ENCODE measurements at places on chromosomes 1 and 21.

DNA sequence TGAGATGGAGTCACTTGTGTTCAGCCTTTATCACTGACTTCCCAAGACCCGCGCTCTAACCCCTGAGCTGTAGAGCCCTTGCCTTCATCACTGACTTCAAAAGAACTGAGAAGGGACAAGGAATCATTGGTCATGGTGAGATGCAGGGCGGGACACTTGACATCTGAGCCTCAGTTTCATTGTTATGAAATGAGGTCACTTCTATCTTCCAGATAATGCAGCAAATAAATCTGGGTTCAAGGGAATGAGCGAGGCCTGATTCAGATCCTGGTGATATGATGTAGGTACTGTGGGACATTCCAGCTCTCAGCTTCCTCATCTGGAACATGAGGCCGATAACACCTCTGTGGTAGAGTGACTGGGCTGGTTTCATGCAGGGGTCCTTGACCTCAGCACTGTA is 13.8 kb downstream of the KAZN start:
- DNase-seq, result no peak

DNA sequence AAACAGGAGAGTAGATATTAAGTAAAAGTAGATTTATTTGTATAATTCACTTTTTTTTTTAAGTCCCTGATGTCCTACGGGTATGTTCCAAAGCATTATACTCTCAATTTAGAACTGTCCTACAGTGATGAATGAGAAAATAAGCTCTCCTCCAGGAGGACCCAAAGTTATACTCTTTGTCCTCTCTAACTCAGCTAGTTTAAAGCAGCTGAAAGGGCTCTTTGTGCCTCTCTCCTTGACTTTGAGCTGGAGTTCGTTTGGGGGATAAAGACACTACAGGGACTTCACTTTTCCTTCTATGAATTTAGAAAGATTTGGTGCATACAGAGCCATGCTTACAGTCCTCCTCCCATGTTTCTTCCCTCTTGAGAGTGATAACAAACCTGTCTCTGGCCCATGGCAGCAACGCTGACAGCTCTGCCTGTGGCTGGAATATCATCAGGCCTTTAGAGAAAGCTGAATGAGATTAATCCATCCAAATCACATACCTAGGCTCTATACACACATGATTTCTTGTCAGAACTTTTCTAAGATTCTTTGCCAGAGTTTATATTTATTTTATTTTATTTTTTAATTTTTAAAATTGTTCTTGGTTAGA is 134.3 kb downstream of the PIK3R3 start:
- DNase-seq, result no peak

- DNase-seq, result no peak
Observed at GRCh38 chr1:179030130-179030529, 4.4 kb downstream of the FAM20B start.

DNA sequence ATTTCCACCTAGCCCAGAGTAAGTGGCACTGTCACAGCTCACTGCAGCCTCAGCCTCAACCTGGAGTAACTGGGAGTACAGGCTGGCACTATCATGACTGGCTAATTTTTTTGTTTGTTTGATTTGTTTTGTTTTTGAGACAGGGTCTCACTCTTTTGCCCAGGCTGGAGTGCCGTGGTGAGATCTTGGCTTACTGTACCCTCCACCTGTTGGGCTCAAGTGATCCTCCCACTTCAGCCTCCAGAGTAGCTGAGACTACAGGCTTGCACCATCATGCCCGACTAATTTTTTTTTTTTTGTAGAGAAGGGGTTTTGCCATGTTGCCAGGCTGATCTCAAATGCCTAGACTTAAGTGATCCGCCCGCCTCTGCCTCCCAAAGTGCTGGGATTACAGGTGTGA is 2.5 kb downstream of the UCK2 start:
- DNase-seq, result no peak

- no peak for DNase-seq
Observed at GRCh38 chr21:38385427-38386175, 112.7 kb downstream of the ERG start.

- DNase-seq, result peak; percentile 37
Observed at GRCh38 chr1:99737016-99737415, 29.4 kb downstream of the FRRS1 start.

DNA sequence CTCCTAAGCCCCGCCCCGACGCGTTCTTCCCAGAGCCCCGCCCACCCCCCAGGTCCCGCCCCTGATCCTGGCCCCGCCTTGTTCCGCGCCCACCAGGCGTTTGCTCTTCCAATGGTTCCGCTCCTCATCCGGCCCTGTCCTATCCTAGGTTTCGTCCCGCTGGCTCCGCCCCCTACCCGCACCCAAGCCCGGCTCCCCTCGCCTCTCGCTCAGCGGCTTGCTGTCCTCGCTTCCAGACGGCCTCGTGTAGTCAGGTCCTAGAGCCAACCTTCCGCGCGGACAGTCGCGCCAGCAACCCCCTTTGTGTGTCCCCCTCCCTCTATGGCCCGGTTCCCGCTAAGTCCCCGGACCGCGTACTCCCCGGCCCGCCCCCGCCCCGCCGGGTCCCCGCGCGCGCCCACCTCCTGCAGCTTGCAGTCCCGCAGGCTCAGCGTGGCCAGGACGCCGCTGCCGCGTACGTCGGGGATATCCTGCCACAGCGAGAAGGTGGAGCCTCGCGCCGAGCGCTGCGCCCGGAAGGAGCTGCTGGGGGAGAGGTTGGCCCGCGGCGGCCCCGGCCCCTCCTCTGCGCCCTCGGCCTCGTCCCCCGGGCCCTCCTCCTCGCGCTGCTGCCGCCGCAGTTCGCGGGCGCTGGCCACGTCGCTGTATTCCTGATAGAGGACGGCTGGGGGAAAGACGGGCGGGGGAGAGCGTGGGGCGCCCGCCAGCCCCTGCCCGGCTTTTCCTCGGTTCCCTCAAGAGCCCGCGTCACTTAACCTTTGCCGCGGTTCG is 5.7 kb downstream of the ARHGEF19 start:
- DNase-seq, result peak; percentile 98

DNA sequence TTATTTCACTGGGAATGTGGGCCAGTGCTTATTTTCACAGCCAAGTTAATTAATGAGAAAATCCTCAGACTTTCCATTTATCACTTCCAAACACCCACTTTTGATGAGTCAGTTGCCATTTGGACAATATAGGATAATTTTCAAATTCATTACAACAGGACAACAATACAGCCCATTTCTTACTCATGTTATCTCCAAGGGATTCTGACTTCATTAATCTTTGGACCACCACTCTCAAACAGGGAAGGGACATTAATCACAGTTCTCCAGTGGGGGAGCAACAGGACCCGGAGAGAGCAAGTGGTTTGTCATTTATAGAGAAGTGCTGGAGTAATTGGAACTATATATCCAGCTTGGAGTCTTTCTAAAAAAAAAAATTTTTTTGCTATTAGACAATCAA is 38.7 kb downstream of the JUN start:
- no peak for DNase-seq

DNA sequence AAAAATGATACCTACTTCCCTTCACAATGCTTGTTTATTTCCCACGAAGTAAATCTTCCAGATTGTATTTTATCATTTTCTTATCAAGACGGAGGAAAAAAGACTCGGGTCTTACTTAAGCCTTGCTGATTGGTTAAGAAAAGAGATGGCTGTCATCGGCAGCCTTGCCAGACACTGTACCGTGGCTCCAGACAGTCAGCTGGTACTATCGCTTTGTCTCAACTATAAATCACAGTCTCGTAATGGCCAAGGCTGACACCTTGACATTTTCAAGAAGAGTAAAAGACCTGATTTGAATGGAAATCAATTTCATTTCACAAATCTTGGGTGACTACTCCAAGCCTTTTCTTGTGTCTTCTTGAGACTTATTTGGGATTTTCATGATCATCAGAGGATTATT is 868.0 kb downstream of the USP25 start:
- no peak for DNase-seq

DNA sequence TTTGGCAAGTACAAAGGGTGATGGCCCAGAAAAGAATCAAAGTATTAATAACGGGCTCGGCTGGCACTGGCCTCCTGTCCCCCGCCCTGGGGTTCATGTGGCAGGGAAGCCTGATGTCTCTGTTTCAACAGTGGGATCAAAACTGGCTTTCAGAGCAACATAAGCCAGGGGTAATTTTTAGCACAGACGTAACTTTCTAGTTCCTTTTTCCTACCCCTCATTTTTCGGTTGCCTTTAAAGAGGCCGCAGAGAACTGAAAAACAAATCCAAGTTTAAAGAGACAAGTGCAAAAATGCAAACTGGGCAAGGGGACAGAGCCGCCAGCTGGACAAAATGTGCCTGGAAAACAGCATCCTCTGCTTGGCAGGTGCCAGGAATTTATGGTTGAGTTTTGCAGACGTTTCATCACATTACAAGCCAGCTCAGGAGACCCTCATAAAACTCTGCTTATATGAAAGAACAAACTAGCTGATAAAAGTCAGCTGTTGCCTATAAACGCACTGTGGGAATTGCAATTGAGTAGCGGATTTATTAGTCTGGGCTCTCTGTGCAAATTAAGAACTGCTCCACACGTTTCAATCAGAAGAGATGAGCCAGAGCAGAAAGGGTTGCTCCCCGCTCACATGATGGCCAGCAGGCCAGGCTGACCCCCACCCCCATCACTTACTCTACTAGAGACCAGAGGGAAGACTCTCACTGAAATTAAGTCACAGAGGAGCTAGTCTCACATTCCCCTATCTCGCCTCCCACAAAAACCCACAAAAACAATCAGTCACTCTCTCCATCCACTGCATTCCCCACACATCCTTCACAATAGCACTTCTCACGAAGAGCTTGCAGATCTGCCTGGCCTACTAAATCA is 15.8 kb upstream of the CDCA8 start:
- no peak for DNase-seq

DNA sequence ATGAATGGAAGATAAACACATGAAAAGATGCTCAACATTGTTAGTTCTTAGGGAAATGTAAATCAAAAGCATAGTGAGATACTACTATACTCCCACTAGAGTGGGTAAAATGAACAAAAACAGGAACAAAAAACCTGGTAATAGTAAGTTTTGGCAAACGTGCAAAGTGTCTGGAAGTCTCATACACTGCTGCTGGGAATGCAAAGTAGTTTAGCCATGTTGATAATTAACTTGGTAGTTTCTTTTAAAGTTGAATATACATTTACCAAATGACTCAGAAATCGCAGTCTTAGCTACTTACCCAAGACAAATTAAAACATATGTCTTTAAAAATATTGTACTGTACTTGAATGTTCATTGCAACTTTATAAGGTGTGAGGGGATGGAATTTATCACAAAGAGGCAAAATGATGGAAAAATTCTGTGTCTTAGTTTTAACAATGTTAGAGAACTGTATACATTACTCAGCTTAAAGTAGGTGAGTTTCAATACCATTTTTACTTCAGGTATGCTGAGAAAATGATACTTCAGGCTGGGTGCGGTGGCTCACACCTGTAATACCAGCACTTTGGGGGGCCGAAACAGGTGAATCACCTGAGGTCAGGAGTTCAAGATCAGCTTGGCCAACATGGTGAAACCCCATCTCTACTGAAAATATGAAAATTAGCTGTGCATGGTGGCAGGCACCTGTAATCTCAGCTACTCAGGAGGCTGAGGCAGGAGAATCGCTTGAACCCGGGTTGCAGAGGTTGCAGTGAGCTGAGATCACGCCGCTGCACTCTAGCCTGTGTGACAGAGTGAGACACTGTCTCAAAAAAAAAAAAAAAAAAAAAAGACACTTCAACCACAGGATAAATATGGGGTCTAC is 102.3 kb downstream of the PDE4B start:
- DNase-seq, result no peak

DNA sequence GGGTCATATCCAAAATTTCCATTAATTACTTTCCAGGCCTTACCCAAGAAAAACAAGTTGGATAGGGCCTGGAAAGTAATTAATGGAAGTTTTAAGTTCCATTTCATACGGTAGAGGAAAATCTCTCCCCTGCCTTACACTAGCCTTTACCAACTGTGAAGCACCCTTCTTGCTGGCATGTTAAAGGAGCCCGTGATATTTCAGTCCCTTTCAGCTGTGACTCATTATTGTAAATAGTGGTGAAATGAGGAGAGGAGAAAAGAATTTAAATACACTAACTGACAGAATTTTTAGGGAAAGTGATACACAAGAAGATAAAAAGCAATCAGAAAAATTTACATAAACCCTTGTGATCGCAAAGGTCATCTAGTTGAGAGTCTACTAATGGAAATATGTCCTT is 20.3 kb upstream of the KAZN start:
- DNase-seq, result no peak

GRCh38 chr1:24468685-24469316 is 33.8 kb upstream of the RCAN3 start:
- DNase-seq, result no peak

GRCh38 chr1:63724375-63724899 is 49.4 kb upstream of the ROR1 start:
- DNase-seq, result no peak

GRCh38 chr1:205417870-205418635 is 3.8 kb downstream of the LEMD1 start:
- DNase-seq, result no peak

GRCh38 chr1:38772026-38772425 is 87.5 kb downstream of the RRAGC start:
- no peak for DNase-seq

- no peak for DNase-seq
Observed at GRCh38 chr1:151615711-151616504, 4.1 kb downstream of the SNX27 start.

DNA sequence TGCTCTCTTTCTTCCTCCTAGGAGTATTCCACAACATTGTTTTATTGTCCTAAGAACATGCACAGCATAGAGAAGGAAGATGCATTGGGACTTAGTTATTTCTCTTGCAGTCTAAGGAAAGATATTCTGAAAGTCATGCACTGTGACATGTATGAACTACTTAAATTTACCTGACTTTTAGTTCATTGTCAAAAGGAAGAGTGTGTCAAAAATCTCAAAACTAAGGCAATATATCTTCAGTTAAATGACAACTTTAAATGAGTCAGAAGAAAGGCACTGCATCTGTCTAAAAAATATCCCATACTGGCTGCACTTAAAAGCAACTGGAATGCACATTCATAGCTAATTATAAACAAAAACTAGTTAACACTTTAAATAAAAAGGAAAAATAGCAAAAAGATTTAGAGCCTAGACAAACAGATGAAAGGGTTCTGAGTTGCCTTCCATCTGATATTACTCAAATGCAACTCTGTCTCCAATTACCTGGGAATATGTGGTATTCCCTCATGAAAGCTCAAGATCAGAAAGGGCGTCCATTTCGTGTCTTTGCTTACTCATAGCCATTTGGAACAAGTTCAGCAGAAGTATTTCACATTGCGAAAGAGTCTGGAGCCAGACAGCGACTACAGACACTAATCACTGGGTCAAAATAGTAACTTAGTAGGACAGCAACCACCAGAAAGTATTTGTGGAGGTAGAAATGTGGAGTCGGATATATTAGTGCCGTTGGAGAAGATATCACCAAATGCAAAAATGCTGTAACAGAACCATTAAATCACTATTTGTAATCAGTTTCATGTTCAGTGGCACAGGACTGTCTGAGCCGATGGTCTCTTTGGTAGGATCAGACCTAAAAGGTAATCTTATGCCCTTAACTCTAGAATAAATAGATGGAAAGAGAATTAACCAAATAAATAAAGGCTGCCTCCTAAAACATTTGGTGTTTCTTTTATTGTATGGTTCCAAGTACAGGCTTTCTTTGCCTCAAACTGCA is 225.7 kb downstream of the GREM2 start:
- DNase-seq, result no peak
